ENCODE measurements at places on chromosomes 5 and 9.
A peak's percentile ranks its signal among the peaks of the same experiment; 100 is the strongest.

- no peak for DNase-seq
Measured at GRCh38 chr9:92589923-92590322, 54.1 kb upstream of the ECM2 start.

- DNase-seq: peak; percentile 81
Measured at GRCh38 chr5:95812074-95812471, 10.5 kb downstream of the GLRX start.

GRCh38 chr9:104860263-104860662, 67.7 kb downstream of the ABCA1 start:
- DNase-seq: no peak

DNA sequence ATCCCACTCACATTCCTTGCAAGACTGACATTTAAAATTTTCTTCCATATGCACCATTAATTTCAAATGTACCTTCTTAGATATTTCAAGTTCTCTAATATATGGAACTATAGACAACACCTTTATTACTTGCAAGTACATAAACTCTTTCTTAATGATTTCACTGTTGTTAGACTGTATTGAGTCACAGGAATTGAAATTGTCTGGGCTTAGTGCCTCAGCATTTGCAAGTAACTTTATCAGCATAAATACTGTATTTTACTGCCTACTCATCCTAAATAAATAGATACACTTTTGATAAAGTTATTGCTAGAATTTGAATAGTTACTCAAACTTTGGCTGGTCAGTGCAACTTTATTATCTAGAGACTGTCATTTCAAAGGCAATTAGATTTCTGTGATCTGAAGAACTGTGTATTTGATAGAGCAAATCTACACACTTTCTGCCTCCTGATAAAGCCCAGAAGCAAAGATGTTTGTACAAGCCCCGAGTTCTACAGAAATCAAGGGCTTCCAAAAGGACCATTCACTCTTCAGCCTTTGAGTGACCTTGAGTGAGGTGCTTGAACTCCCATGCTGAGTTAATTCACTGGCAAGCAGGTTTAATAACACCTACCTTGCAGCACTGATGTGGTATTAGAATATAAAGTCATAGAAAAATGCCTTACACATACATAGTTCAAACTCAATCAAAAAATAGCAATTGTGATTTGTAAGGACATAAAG, 91.6 kb downstream of the COX7C start:
- no peak for DNase-seq

DNA sequence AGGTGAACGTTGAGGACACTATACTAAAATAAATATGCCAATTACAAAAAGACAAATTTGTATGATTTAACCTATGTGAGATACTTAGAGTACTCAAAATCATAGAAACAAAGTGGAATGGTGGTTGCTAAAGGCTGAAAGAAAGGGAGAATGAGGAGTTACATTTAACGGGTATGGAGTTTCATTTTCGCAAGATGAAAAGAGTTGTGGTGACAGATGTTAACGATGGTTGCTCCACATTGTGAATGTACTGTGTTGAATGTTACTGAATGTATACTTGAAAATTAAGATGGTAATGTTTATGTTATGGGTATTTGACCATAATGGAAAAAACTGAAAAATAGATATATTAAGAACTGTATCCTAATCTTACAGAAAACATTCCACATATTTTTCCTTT, 51.3 kb upstream of the MOCS2 start:
- no peak for DNase-seq

DNA sequence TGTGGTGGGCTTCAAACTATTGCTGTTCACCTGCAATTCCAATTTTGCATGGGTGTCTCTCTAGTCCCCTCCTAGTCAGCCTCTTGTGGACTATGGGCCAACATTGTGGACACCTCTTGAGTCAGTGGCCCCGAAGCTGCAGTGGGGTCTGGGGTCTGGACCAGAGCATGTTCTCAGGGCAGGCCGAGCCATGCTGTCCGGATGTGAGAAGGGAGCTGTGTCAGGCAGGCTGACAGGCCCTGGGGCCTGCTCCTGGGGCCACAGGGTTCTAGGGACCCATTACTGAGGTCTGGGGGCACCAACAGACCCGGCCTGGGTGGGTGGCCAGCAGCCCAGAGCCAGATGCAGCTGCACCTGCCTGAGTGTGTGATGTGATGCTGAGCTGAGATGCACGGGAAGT, 16.5 kb upstream of the IRX4 start:
- no peak for DNase-seq

GRCh38 chr5:18686253-18686652, 1052.0 kb downstream of the TAF11L14 start:
- no peak for DNase-seq

DNA sequence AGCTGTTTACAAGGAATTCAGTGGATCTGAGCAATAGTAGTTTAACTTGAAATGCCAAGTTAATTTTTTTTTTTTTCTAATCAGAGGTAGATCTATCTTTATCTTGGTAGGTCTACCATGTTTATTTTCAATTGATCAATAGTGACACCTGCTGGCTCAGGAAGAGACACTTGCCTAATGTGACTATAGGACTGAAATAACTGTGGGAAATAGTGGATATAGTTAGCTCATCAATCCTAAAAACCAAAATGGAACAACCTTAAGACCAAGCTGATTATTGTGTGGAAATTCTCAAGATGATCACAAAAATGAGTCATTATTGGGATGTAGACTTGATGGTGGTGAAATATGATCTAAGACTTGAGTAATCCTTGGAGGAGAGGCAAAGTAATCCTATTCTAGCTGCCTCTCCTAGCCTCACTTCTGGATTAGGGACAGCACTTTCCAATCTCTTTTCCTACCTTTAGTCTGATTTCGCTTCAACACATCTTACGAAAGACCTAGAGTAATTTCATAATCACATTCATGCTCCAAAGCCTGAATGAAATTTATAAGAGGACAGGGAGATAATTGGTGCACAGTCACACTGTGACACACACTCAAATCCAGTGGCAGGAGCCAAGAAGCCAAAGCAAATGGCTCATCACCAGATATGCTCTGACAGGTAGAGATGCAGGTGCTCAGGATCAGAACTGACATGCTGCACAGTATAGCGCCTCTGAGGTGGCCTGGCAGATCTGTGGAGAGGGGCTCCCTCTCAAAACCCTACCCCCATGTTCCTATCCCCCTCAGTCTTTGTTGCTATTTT, 156.3 kb downstream of the HMHB1 start:
- peak; percentile 27 for DNase-seq

- DNase-seq: no peak
Measured at GRCh38 chr5:148224117-148224742, 14.1 kb upstream of the MARCOL start.

DNA sequence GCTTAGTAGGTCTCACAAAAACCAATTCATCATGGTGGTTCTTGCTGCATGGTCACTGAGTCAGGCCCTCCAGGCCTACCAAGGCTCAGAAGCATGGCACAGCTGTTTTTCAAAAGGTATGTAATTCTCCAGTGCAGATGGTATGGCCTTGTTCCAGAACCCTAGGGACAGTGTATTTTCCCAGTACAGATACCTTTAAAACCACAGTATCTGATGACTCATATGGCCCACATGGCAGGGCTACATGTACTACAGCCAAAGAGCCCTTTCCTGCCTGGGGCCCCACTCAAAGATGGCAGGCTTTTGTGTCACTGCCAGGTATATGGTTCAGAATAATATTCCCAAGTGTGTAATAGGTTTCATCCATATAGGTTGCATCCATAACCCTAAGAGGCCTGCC, 16.5 kb downstream of the CSF2 start:
- DNase-seq: peak; percentile 81

DNA sequence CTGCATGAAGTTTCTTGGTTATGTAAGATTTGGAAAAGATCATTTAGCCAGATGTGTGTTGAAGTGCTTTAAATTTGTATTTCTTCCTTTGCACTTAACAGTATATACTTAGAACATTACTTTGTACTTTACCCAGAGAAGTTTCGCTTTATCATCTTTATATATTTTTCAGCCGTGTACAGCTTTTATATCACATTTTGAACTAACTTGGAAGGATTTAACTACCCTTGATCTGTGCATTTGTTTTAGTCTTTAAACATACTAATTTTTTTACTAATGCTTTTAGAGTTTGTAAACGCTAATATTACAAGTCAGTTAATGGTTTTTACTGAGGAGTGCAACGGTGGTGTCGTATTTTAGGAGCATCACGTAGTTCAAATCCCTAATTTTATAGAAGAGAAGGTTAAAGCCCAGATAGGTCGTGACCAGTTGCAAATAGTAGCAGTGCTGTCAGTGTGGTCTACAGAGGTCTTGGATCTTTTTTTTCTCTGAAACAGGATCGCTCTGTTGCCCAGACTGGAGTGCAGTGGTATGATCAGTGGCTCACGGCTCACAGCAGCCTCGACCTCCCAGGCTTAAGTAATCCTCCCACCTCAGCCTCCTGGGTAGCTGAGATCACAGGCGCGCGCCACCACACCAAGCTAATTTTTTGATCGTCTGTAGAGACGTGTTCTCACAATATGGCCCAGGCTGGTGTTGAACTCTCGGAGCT, 2.0 kb downstream of the MATR3 start:
- no peak for DNase-seq

DNA sequence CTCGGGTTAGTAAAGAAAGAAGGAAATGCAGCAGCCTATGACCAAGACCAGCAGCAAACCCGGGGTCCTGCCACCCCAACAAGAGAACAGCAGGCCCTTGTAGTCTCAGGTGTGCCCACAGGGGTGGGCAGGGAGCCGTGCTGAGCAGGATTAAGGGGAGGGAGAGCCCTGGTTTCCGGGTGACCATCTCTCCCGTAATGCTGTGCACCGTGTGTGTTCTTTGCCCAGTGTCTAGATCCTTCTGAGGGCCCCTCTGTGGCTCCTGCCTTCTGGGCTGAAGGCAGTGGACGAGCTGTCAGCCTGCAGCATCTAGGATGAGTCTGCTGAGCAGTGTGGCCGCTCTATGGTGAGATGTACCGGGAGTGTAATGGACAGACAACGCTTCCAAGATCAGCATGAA, 12.7 kb upstream of the PLEKHG4B start:
- DNase-seq: no peak

- DNase-seq: no peak
Measured at GRCh38 chr5:177086654-177087397, at the start of gene FGFR4. TSS of gene FGFR4 (plus strand) at chr5:177086915. CDS start at chr5:177089603, 2,688 bp downstream.

DNA sequence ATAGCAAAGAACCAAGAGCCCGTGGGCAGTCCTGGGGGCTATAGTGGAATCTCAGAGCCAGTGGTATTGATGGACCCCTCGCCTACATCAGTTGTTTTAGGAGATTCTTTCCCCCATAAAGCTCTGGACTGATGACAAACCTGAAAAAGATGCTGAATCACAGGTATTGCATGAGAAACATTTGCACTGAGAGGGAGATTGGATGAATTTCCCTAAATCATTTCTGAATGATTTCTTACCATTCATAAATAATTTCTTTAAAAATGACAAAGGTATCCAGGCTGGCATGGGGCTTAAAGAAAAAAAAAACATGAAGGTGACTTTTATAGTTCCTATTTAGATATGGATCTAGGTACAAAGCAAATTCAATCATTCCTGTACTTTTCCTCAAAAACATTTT, 54.0 kb upstream of the SLIT3 start:
- no peak for DNase-seq

DNA sequence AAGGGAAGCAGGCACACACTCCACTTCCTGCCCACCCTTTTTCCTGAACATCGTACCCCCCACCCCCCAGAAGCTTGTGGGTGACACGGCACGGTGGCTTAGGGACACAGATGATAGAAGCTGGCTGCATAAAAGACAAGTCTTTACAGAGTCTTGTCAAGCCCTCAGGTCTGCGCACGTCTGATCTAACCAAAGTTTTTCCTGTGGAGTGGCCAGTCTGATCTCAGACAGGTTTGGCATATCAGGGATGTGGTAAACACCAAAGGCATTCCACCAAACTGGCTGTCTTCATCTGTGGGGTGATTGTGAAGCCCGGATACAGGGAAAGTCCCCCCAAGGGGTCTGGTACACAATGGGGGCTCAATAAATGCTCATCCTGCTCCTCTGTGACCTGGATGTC, 50.0 kb downstream of the CRB2 start:
- DNase-seq: no peak

- no peak for DNase-seq
Measured at GRCh38 chr5:39373791-39374190, 9.5 kb upstream of the C9 start.

DNA sequence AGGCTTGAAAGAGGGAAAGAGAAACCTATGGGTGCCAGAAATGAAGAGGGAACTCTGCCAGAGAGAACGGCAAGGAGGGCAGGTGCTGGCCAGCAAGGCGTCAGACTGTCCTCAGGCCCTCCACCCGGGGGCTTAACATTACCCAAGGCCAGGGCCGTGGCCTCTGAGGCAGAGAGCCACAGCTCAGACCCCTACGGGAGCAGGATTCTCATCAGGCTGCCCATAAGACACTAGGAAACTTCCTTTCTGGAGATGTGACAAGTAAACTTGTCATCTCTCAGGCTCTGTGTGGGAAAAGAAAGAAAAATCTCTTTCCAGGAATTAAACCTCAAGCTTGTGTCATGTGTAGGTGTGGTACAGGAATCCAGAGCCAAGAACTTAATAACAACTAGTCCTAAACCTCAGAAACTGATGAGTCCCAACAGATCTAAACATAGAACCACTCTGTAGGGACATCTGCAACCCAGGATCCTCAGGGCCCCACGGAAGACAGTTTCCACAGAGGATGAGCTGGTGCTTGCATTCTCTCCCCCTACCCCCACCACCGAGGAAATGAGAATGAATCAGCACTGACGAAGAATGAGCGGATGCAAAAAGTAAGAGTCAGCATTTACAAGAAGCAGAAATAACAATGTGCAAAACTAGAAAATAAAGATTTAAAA, 74.3 kb downstream of the DCP2 start:
- DNase-seq: no peak

DNA sequence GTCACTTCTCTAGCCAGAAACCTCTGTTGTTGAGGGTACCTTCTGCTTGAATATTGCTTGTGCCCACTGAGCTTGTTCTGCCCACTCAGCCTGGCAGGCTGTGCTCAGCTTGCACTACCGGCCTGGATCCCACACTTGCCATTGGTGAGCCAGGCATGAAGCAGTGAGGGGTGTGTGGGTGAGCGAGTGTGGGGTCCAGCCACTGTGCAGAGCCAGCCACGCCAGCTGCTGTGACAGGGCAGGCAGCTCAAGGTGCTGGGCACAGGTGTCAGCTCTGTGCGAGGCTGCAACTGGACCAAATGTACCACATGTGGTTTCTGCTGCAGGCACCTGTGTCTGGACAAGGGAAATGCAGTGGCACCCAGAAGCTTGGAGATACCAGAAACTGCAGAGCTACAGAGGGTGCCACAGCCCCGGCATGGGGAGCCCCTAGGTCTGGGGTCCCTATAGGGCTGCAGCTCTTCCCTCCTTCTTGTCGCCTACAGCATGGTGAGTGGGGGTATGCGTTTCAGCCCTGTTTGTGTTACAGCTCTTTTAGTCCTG, 305.1 kb upstream of the RIOK2 start:
- no peak for DNase-seq

DNA sequence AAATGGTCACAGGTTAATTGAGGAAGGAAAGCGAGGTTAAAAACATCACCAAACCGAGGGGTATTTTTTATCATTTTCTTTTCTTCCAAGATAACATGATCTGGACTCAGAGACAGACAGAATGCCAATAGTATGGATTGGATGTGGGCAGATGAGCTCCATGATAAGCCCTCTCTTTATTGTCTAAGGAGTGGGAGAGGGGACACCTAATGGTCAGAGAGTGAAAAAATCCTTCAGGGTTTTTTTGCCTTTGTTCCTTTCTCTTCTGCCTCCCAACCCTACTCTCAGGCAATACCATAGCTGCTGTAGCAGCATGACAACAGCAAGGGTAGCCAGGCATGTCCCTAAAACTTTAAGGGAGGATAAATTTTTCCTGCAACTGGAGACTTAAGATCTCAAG, 94.7 kb downstream of the DIRAS2 start:
- peak; percentile 0 for DNase-seq

Measured in HFF-Myc (cell line).